Kidney glomerular epithelial cell (primary cell): ENCODE measurements at places on chromosomes 5 and 9.

- DNase-seq: no peak
These were observed 23.0 kb downstream of the MARCHF6 start for GRCh38 chr5:10376544-10376943.

DNA sequence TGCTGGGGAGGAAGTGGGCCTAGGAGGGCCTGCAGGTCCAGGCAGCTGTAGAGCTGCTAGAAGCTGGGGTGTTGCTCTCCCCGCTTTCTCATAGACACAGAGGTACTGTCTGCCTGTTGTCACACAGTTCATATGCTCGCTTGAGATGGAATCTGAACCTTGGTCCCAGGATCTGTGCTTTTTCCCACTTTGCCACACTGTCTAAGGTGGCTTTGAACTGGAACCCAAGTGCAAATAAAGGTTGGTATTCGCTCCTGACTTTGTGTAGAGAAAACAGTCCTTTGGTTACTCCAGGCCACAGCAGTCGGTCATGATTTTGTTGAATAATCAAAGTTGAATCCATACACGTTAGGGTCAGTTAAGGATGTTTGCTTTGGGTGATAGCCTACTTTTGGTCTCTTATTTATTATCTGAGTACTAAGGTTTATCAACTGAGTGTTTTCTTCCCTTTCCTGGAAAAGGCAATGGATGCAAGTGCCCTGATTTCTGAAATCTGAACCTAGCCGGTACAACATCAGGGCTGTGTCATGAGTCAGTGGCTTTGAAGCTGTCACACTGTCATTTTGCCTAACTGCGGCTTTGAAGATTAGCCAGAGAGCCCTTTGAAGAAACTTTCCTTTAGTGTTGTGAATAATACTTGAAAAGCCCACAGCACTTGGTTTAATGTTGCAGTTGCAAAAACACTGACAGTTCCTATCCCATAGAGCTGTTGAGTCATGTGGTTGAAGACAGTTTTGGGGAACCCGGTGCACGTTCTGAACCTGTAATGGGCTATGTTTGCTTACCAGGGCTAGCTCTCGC is 41.3 kb downstream of the HABP4 start:
- no peak for DNase-seq

DNA sequence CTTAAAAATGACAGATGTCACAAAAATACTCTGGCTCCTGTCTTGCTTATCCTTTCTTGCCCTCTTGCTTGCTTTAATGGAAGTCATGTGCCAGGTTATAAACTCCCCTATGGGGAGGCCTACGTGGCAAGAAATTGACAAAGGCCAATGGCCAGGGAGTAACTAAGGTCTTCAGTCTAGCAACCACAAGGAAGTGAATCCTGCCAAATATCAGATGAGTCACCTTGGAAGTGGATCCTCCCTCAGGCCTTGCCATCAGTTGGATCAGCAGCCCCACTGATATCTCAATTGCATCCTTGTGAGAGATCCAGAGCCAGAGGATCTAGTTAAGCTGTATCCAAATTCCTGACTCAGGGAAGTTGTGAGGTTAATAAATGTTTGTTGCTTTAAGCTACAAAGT is 82.8 kb downstream of the CAAP1 start:
- DNase-seq: peak; percentile 21

GRCh38 chr9:123457583-123457982 is 101.6 kb downstream of the CRB2 start:
- no peak for DNase-seq

DNA sequence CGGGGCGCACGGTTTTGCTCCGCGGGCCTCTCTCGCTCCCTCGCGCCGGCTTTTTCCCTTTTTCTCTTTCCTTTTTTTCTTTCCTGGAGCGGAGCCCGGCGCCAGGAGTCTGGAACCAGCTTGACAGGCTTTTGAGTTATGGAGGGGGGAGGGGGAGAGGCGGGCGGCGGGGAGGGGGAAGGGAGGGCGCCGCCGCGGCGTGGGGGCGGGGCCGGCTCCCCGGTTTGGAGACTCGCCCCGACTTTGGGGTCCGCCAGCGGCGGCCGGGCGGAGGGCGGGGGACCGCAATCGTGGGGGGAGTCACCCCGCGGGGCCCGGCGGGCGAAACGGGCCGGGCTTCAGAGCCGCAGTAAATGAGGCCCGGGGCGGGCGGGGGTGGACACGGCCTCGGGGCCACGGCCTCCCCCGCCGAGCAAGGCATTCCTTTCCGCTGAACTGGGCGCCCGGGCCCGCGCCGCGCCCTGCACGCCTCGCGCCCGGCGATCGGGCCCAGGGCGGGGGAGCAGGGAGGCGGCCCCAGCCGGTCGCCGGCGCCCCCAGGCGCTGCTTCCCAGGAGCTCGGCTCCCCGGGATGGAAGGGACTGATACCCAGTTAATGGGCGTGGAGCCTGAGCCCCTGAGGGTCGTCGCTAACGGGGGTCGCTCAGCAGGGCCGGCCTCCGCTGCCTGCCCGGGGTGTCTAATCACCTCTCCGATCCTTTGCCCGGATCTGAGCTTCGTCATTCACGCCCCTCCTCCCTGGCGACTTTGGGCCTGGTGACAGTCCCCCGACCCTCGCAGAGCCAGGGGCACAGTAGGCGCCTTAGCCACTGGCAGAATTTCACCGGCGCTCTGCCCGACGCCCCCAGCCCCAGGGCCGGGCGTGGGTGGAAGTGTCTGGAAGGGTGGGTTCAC is 138.1 kb downstream of the C9orf50 start:
- peak; percentile 73 for DNase-seq

DNA sequence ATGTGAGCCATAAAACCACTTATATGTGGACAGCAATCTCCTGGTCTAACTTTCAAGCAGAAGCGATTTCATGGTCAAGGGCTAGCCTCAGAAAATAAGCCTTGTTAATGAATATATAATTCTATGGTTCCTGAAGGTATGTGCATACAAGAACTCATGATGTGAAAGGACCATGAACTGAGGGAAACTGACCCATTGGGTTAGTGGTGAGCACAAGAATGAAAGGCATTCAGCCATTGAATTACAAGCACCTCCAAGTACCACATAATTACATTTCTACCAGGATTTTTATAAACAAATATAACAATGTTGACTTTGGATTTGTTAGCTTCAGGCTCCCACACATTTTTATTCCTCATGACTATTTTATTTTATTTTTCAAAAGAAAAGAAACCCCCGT is 459.0 kb downstream of the TLE4 start:
- peak; percentile 64 for DNase-seq

DNA sequence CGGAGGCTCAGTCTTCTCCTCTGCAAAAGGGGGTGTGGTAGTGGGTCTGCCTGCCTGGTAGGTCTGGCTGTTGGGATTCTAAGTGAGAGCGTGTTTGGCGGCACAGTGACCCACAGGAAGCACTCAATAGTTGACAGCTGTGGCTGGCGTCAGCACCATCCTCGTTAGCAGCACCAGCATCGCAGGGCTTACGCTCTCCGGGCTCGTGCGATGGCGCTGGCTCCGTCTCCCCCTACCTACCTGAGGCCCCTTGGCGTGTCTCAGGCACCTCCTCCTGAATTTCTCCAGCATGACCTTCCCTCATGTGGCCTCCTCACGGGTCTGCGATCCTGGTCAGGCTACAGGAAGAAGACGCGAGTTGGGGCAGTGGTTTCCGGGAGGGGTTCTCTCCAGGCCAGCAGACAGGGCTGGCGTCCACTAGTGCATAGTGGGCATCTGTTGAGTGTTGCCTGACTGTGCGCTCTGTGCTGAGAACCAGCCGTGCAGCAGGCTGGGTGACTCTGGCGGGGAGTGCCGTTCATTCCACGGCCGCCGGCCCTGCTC is 66.9 kb downstream of the HMCN2 start:
- DNase-seq: no peak

DNA sequence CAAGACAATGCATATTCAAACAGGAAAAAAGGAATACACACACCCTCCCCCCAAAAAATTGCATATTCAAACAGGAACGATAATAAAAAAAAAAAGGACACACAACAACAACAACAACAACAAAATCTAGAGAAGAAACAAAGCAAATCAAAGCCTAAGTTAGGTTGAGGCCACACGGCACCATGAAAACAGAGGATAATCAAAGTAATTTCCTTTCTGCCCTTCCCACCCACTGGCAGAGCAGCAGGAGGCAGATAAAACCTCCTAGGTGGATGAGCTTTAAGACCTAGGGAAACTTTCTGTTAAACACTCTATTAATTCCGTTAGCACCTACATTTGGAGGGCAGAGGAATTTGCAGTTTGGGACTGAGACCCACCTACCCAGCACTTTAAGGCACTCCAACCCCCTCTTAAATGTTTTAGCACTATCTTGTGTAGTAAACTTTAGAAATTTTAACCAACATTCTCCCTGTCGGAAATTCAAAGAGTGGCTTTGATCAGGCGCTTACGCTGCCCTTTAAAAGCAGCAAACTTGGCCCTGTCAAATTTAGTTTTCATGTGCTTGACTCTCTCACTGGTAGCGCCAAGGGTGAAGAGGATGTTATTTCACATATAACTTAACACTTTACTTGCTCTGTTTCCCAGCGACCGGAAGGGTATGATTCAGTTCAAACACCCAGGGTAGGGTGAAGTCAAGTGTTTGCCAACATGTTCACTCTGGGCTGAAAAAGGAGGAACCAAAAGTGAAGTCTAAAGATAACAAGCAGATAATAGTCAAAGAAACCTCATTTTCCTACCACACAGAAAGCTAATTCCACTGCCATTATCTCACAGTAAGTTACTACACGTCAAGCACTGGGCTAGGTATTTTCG is 9.2 kb downstream of the ENC1 start:
- DNase-seq: peak; percentile 69

DNA sequence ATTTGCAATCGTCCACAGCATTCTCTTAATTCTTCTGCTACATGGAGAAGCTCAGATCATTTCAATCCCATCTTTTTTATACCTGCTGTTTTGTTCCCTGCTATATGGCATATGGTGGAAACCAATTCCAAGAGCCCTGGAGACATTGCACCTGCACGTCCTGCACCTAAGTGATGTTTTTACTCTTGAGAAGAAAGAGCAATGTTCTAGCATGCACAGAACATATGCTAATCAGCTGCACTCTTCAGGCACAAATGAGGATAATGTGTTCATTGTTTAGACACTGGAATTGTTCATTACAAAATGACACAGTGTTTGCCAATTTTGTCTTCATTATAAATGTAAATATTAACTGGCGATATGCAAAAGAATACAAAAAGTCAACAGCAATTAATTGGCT is 935.8 kb downstream of the TLE4 start:
- DNase-seq: no peak

DNA sequence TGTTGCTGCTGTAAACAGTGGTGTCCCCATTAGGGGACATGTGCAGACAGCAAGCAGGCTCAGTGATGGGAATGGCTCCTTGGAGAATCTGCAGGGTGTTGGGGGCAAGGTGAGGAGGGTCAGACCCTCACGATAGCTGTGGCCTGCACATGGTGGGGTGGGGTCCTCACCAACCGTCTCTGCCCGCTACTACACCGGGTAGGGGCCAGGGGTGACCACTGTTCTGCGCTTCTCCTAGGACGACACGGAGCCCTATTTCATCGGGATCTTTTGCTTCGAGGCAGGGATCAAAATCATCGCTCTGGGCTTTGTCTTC is 4.9 kb downstream of the CACNA1B start:
- no peak for DNase-seq

- no peak for DNase-seq
These were observed 569.8 kb upstream of the ADAMTS16 start for GRCh38 chr5:4570047-4570995.

- no peak for DNase-seq
These were observed 321.5 kb downstream of the ENC1 start for GRCh38 chr5:74319076-74319475.

DNA sequence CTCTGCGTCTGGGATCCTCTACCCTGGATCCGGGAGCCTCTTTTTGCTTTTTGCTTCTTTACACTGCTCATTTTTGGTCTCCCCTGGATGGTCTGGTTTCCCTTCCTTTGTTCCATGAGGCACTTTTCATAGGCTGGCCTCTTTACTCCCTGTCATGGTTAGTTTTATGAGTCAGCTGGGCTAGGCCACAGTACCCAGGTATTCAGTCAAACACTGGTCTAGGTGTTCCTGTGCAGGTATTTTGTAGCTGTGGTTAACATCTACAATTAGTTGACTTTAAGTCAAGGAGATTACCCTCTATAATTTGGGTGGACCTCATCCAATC is 17.5 kb downstream of the ANKRD33B start:
- DNase-seq: no peak

- no peak for DNase-seq
These were observed 599.3 kb downstream of the CDH9 start for GRCh38 chr5:26439121-26439520.

DNA sequence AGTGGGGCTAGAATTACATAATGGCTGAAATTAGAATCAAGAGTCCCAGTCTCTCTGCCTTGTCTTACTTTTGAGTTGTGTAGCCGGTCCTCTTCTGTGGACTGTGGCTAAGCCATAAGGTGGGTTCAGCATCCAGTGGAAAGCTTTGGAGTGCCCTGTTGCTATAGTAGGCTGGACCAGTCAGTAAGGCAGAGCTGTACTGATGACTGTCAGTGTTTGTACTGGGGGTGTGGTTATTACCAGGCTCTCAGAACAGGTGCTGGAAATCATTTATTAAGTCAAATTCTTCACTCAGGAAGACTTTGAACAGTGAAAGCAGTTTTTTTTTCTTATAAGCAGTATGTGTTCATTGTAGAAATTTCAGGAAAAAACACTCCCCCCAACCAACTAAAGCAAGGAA is 129.4 kb downstream of the ZSWIM6 start:
- no peak for DNase-seq

DNA sequence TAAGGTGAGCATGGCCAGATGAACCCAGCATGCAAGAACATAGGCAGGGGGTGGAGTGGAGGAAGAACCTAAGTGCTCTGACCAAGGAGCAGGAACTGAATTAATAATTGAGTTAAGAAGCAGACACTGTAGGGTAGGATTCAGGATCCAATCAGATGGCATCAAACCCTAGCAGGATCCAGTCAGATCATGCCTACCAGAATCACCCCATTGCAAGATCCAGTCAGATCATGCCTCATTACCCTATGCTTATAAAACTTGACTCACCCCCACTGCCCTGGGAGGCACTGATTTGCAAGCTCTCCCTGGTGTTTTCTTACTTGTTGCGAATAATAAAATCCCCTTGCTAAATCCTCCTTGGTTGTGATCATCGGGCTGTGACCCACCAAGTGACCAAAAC is 19.7 kb downstream of the TUSC1 start:
- peak; percentile 37 for DNase-seq

- no peak for DNase-seq
These were observed 58.3 kb upstream of the ADAMTS2 start for GRCh38 chr5:179403426-179404147.

DNA sequence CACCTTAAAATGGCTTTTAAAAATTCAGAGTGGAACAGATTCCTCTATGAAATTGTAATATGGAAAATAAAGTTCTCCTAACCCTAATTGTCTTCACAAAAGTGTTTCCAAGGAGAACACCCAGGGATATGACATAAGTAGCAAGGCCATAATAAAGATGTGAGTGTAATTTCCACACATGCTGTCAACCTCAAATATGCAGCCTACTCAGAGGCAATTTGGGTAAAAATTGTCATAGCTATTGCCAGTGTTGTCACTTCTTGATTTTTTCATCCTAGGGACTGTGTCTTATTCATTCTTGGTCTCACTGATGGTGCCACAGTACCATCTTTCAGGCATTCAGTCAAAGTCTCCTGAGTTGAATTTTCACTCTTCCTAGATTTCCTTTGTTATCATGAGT is 100.3 kb downstream of the PPP2R2B start:
- no peak for DNase-seq

GRCh38 chr5:116035123-116035522 is 2.9 kb downstream of the ARL14EPL start:
- peak; percentile 64 for DNase-seq

GRCh38 chr5:144092508-144092907 is 78.0 kb downstream of the YIPF5 start:
- DNase-seq: no peak

- DNase-seq: no peak
These were observed 10.7 kb downstream of the PAEP start for GRCh38 chr9:135572233-135572632.

GRCh38 chr5:66344544-66344943 is 200.4 kb downstream of the SREK1 start:
- no peak for DNase-seq
